Frontal cortex (tissue), 4 donors: ENCODE measurements at places on chromosomes 3 and 15.

DNA sequence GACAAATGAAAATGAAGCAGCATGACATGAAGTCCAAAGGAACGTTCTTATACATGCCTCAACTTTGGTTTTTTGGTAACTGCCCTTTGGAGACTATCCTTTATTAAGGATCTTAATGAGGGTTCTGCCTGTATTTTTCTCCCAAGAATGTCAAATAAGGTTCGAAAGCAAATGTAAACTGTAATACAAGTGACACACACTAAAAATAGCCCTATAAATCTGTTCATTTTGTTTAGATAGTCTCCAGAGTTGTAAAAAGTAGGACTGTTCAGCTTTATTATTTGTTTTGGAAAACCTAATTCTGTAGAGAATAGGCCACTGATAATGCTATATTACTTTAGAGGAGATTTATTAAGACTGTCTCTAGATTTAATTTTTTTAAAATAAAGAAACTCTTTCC lies 80.5 kb upstream of the CDIN1 start:
- no peak for DNase-seq

DNA sequence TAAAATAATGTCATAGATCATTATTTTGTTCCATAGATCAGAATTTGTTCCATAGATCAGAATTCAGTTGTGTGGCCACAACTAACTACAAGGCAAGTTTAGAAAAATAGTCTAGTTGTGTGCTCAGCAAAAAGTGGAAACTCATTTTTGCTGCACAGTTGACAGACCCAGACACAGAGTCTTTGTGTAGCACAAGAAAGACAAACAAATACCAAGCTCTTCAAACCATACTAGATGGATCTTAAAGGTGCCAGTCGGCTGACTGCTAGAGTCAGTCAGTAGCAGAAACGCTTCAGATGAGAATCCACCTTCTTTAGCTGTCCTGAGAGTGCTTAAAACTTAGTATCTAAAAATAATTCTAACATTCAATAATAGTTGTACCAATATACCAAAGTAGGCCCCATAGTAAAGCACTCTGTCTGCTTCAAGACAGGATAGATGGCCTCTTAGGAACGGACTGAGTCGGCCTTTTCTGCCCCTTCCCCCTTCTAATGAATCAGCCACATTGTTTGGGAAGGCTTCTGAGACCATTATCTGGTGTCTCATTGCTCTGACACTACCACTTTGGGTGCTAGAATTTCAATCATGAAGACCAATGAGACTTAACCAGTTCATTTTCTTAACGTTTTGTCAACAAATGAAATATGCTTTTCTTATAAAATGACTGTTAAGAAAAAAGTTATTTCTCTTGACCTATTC lies 27.7 kb upstream of the SLC4A7 start:
- no peak for DNase-seq

- no peak for DNase-seq
Measured at GRCh38 chr3:61182662-61183061, 68.6 kb downstream of the FHIT start.

GRCh38 chr15:74961616-74962015 lies 5.0 kb upstream of the RPP25 start:
- DNase-seq, result no peak

DNA sequence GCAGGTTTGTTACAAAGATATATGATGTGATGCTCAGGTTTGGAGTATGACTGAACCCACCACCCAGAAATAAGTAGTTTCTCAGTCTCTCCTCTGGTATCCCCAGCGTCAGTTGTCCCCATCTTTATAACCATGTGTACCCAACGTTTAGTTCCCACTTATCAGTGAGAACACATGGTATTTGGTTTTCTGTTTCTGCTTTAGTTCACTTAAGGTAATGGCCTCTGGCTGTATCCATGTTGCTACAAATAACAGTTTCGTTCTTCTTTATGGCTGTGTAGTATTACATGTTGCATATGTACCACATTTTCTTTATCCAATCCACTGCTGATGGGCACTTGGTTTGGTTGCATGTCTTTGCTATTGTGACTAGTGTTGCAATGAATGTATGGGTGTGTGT lies 132.3 kb downstream of the LMLN start:
- no peak for DNase-seq

GRCh38 chr3:131178710-131179375 lies 152.2 kb downstream of the NEK11 start:
- no peak for DNase-seq

DNA sequence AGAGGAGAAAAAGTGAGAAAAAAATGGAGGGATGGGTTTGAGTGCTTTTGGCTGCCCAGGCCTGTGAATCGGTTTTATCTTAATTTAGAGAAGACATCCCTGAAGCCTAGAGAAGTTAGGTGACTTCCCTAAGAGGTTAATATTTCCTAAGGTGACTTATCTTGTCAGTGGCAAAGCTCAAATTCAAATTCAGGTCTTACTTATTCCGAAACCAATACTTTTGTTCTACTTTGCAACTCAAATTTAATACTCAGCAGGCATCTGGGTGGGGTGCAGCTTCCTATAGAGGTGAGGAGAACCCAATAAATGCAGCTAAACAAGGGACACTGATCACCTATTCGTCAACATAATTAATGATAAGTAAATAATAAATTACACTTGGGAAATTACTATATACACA lies 54.9 kb upstream of the MYRIP start:
- DNase-seq, result no peak

DNA sequence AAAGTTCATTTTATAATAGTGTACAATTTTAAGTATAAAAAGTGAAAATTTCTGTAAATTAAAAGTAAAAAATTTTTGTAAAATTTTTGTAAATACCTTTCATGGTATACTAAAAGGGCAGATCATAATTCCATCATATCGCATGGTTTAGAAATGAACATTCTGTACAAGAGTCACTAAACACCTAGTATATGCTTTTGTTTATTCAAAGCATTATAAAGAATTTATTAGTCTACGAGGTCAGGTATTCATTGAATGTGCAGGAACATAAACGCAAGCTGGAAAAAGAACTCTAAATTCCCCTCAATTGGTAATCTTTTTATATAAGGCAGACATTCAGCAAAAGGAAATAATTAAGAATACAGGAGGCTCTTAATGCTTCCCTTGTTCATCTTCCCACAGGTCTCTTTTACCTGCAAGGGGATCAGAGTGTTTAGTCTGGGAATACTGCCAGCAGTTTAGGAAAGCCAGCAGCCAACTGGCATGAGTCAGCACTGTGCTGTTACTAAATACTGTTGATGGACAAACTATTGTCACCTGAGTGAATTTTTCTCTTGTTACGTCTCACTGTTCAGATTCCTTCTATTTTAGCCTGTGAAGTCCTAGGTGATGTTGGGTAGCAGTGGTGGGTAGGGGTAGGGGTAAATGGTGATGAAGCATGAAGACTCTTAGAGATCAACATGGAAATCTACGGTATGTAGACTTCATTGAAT lies 70.1 kb downstream of the UQCC5 start:
- DNase-seq, result no peak

- DNase-seq, result no peak
Measured at GRCh38 chr3:194871864-194872668, 186.4 kb downstream of the FAM43A start.

GRCh38 chr3:64916937-64917336 lies 229.1 kb upstream of the ADAMTS9 start:
- no peak for DNase-seq
